ENCODE measurements at places on chromosomes 11 and 22.

DNA sequence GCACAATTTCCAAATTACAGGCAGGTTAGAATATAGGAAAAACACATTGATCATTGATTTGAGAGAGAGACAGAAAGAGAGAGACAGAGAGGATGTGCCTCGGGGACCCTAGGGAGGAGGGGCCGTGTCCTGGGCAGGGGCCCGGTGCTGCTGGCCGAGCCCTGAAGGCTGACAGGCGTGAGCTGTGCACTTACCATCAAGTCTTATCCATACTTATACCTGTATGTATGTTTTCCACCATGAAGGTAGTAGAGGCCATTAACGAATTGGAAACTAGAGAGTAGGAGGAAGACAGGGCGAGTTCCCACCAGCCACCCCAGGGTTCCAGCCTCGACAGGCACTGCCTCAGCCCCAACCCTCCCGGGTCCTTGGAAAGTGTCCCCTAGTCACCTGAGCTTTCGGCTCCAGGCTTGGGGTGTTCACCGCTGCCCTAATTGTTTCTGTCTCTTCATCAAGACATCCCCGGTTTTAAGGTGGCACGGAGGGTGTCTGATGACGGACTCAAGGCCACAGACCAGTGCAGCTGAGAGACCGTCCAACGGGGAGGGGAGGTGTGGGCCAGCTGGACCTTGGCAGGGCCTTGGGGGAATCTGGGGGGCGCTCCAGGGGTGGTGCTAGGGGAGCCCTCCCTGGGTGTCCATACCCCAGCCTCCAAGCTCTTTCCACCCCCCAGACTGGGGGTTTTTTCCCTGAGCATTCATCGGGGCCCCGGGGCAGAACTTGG, 431.3 kb downstream of the TBC1D22A start:
- no peaks in the 10 kb centered on the region for H3K27me3 ChIP-seq
- no peak for DNase-seq
- H3K36me3 ChIP-seq: no peaks in the 10 kb centered on the region
- no peaks in the 10 kb centered on the region for H3K4me1 ChIP-seq

DNA sequence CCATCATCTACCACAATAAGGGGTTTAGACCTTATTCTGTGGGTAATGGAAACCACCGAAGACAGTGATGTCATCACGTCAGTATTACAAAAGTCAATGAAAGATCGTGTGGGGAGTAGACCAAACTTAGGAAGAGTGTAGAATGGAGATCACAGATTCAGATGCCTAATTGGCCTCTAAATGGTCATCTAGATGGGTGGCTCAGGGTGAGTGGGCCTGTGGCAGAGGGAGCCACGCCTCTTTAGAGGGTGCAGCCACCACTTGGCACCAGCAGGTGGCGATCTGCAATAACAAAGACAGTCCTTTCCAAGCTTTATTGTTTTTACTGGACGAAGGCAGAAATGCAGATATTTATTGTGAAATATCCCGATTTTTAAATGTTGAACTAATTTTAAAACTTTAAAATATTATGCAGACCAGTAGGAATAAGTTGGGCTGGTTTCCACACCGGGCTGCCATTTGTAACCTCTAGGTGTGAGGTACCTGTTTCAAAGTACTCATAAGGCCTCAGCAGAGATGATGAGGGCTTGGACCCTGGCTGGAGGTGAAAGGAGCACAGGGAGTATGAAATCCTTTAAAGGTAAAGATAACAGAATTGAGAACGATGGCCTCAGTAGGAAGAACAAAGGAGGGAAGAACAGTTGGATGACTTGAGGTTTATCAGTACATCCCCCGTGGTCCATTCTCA, 222.0 kb downstream of the DBX1 start:
- peaks cover 16% of the 10 kb centered on the region for H3K36me3 ChIP-seq
- no peaks in the 10 kb centered on the region for H3K27me3 ChIP-seq
- no peak overlapping the region for H3K27ac ChIP-seq
- peaks cover 10% of the 10 kb centered on the region for H3K4me1 ChIP-seq
- peak; percentile 65 for DNase-seq
- H3K4me3 ChIP-seq: no peak overlapping the region

DNA sequence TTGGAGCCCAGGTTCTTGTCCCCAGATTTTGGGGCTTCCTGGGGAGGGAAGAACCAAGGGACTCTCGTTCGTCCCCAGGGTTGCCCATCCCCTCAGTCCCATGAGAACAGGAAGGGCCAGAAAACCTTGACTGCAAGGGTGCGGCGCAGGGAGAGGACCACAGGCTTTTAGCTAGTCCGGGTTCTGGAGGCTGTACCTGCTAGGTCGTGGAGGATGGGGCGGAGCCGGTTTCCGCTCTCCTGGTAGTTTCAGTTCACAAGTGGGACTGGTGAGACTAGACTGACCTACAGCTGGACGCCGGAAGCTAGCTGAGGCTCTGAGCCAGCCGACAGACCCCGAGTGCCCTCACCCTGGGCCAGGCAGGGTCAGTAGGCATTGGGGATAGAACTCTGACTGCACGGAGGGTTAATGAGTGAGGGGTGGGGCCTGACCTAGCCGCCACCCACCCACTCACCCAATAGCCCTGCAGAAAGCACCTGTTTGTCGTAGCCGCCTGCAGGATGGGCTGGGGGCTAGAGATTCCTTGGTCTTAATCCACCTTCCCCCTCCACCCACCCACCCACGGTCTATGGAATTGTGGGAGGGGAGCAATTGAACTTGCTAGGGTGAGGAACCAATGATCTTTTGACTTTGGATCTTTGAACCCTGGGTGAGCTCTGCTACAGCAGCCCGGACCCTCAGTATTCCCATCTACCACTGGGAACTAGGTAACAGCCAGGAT, 1.5 kb downstream of the MAFF start:
- peak overlapping the region; percentile 100 for H3K27ac ChIP-seq
- H3K27me3 ChIP-seq: no peaks in the 10 kb centered on the region
- DNase-seq: peak; percentile 33
- peaks cover 2% of the 10 kb centered on the region for H3K36me3 ChIP-seq
- H3K4me1 ChIP-seq: peaks cover 23% of the 10 kb centered on the region

DNA sequence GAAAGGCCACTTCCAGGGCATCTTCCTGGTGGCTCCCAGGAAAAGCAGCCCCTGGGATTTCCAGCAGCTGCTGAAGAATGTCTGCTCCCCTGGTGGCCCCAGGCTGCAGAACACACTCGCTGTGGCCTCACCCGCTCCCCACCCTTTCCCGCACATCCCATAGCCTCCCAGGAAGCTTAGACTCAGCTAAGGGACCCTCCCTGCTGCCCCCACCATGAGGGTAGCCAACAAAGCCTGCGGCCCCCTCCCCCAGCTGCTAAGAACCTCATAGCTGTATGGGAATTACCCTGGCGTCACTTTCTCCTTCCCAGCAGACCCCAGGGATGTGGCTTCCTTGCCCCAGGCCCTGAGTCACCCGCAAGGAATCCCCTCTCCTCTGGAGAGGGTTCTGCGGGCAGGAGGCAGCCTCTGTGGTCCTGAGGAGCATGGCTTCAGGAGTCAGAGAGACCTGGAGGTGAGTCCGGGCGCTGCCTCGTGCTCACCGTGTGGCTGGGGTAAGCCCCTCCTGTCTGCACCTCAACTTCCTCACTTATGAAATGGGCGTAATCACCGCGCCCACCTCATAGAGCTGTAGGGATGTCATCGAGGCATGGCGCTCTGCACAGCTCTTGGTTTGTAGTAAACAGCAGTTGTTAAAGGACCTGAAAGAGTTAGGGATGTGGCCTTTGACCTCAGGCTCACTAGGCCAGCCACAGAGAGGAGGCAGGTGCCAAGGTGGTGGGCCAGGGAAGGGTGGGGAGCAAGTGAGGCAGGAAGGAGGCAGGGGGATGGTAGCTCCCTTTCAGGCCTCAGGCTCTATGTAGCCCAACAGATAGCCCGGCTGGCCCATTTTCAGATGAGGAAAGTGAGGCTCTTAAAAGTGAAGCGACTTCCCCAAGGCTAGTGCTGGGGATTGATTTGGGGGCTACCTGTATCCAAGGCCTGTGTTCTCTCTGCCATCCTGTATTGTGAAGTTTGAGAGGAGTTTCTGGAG, 71.2 kb downstream of the LRRC32 start:
- DNase-seq: no peak
- no peaks in the 10 kb centered on the region for H3K27me3 ChIP-seq
- H3K27ac ChIP-seq: no peak overlapping the region
- peaks cover 18% of the 10 kb centered on the region for H3K4me1 ChIP-seq
- no peak overlapping the region for H3K4me3 ChIP-seq

- H3K4me3 ChIP-seq: no peak overlapping the region
- DNase-seq: no peak
- no peaks in the 10 kb centered on the region for H3K36me3 ChIP-seq
These were observed 24.2 kb downstream of the PPFIBP2 start for GRCh38 chr11:7538031-7538430.

DNA sequence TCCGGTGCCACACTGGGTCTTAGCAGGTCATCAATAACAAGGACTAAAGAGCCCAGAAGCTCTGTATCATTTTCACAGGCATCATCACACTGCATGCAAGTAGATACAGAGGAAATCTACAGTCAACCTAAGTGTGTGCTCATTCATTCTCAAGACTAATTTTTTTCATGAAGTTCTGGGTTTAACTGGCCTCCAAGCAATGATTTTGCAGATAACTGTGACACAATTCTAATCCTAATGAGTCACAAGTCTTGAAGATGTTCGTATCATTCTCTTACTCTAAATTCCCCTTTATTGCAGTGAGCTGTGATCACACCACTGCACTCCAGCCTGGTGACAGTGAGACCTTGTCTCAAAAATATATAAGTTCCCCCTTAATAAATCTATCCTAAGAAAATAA, 2.5 kb downstream of the OR52W1 start:
- no peaks in the 10 kb centered on the region for H3K27me3 ChIP-seq
- H3K27ac ChIP-seq: no peak overlapping the region
- no peaks in the 10 kb centered on the region for H3K4me1 ChIP-seq
- no peak overlapping the region for H3K4me3 ChIP-seq
- peak; percentile 61 for DNase-seq

Measured in fibroblast of lung (primary cell).